ENCODE measurements at places on chromosomes 16 and 17.

GRCh38 chr17:73492821-73493814 is 151.1 kb downstream of the SDK2 start:
- DNase-seq, result no peak

DNA sequence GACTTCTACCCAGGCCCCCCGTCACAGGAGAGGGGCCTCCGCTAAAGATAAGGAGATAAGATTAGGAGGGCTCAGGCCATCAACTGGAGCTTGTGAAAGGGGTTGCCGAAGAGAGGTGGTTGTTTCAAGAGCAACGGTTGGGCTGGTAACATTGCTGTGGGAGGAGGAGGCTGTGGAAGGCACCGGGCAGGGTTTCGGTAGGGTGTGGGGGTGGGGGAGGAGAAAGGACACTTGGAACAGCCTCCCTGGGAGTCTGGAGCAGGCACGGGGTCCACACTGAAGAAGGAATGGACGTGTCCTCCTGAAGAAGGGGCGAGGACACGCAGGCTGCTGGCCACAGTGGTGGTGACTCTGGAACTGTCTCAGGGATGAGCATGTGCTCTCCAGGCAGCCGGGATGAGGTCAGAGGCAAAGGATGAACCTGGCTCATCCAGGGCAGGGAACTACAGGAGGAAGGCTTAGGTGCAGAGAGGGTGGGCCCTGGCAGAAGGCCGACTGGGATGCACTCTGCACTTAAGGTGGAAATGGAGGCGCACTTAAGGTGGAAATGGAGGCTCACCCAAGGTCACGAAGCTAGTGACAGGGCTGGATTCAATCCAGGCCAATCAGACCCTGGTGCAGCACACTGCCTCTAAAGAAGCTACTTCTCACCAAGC is 1.2 kb upstream of the EPX start:
- DNase-seq, result no peak

DNA sequence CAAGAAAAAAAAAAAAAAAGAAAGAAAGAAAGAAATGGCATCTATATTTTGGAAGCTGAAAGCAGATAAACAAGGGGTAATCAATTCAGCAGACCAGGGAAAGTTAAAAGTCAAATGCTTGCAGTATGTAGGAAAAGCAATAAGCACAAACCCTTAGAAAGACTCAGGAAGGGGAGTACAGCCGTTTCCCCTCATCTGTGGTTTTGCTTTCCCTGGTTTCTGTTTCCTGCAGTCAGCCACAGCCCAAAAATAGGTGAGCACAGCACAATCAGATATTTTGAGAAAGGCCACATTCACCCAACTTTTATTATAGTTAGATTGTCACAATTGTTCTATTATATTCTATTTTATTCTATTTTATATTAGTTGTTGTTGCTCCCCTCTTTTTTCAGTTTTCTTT is 14.4 kb upstream of the ALOX12 start:
- no peak for DNase-seq

- peak; percentile 100 for DNase-seq
These were observed at the start of gene ECI1 for GRCh38 chr16:2251296-2252111. Gene ECI1 (minus strand): TSS chr16:2251587. CDS start chr16:2251566, 21 bp downstream.

GRCh38 chr17:40092581-40092980 is 7.8 kb downstream of the NR1D1 start:
- DNase-seq, result no peak

- no peak for DNase-seq
These were observed 69.9 kb downstream of the FTO start for GRCh38 chr16:53773881-53774280.

GRCh38 chr17:16986391-16986790 is 14.5 kb upstream of the TNFRSF13B start:
- DNase-seq, result no peak

DNA sequence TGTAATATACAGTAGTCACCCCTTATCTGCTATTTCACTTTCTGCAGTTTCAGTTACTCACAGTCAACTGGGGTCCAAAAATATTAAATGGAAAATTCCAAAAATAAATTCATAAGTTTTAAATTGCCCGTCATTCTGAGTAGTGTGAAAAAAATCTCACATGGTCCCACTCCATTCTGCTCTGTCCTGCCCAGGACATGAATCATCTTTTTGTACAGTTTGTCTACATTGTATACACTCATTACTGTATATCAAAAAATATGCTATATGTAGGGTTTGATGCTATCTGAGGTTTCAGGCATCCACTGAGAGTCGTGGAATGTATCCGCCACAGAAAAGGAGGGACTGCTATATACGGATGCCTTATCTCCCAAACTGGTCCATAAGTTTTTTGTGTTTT is 16.0 kb upstream of the APPBP2 start:
- no peak for DNase-seq

All from GM12892 (cell line).